ENCODE measurements at places on chromosomes 7 and 10.

GRCh38 chr7:139602143-139602722 lies 78.7 kb downstream of the CLEC2L start:
- DNase-seq, result no peak

- no peak for DNase-seq
These were observed 134.5 kb downstream of the WNT2 start for GRCh38 chr7:117188376-117188775.

- DNase-seq, result peak; percentile 39
These were observed 6.0 kb downstream of the MBLAC1 start for GRCh38 chr7:100132697-100133151.

GRCh38 chr10:87864496-87865059 lies 1.2 kb downstream of the PTEN start:
- DNase-seq, result no peak

DNA sequence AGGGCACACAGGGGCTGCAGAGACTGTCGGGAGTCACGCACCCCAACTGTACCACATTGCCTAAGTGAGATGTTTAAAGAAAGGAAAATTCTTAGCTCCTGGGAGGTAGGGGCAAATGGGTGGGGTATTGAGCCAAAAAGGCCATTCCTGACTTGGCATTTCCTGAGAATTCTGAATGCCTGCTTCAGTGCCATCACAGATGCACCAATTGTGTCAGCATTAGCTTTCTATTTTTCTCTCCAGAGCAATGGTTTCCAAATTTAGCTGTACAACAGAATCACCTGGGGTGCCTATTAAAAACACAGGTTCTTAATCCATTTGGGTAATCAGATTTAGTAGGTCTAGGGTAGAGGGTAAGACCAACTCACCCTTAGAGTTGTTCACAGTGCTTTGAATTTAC lies 43.1 kb downstream of the LSMEM1 start:
- DNase-seq, result no peak

- no peak for DNase-seq
These were observed 37.0 kb upstream of the MXI1 start for GRCh38 chr10:110170142-110170971.

DNA sequence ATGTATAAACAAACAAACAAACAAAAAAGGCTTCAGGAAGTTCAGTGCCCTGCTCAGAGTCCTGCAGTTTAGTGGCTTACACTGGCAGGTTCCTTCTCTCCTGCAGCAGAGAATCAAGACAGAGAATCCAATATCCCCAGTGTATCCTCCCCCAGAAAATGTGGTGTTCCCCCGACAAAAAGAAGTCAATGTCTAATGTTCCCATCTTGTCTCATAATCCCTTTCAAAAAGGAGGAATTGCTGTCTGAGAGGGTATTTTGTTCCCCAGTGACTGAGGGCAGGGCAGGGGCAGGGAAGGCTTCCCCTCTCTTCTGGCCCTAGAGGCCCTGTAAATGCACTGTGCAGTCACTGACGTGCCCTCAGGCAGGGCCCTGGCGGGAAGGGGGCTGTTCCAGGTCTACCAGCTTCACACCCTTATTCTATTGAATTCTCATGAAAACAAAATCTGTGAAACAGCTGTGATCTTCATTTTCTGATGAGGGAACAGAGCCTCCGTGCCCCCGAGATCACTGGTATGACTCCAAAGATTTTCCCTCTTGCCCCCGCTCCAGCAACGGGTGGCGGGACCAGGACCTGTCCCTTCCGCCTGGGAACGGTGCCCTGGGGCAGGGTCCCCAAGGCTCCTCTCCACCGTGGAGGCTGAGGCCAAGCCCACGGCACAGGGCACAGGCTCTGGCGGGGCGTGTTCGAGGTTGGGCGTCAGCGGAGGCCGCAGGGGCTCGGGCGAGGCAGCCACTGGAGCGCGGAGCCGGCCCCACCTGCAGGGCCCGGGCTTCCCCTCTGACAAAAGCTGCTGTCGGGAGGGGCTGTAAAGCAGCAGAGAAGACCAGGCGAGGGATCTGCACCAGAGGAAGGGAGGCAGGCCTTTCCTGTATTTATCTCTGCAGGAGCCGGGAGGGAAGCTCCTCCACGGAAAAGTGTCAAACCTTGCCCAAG lies 13.4 kb upstream of the WDFY4 start:
- no peak for DNase-seq

GRCh38 chr7:107882766-107883165 lies 8.2 kb upstream of the DLD start:
- no peak for DNase-seq

GRCh38 chr10:103802081-103802480 lies 53.3 kb downstream of the SH3PXD2A start:
- no peak for DNase-seq

GRCh38 chr10:34978080-34978479 lies 112.1 kb downstream of the CUL2 start:
- DNase-seq, result no peak

GRCh38 chr7:135831455-135832195 lies 83.0 kb upstream of the FAM180A start:
- DNase-seq, result no peak
